ENCODE measurements at places on chromosomes 5 and 9. TPM values are rescaled to one million over a fixed set of nuclear protein-coding genes. Genes with fewer than 3 reads are reported as not detected.
A peak's percentile ranks its signal among the peaks of the same experiment; 100 is the strongest.

TAF1L gene
- total RNA-seq: 0.07 TPM

DNA sequence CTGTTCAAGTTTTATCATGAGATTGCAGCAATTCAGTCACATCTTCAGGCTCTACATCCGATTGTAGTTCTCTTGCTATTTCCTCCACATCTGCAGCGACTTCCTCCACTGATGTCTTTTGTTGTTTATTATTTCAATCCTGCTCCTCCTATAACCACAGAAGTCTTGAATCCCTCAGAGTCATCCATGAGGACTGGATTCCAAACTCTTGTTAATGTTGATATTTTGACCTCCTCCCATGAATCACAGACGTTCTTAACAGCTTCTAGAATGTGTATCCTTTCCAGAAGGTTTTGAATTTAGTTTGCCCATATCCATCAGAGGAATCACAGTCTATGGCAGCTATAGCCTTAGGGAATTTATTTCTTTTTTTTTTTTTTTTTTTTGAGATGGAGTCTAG, 3.6 kb downstream of the FBXO38 start:
- no peak for DNase-seq
- no peak overlapping the region for H3K27ac ChIP-seq
- no peaks in the 10 kb centered on the region for H3K27me3 ChIP-seq
- 0 out of 2 replicates have a peak, but pooled peaks cover 12% of the 10 kb centered on the region for H3K36me3 ChIP-seq

- no peaks in the 10 kb centered on the region for H3K27me3 ChIP-seq
- H3K4me3 ChIP-seq: no peak overlapping the region
- H3K27ac ChIP-seq: peak overlapping the region; percentile 57
- H3K4me1 ChIP-seq: peaks cover 36% of the 10 kb centered on the region
- no peak for DNase-seq
- H3K36me3 ChIP-seq: peaks cover 3% of the 10 kb centered on the region
Observed at GRCh38 chr9:124709292-124709690, 61.8 kb downstream of the NR6A1 start.

DNA sequence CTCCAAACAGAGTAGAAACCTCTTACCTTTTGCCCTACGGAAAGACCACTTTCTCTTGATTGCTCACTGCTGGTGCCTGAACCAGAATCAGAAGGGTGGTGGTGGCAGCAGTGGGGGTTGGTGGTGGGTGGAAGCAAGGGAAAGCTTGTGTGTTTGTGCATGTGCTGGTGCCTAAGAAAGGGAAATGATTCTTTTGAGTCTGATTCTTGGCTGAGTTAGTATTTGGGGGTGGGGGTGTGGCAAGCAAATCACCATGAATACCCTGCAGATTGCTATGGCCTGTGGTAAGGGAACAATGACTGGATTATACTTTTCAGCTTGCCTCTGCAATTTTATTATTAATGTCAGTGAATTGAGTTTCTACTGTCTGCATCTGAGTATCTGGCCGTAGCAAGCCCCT, 106.6 kb downstream of the ARHGAP26 start:
- DNase-seq: no peak
- H3K36me3 ChIP-seq: no peaks in the 10 kb centered on the region
- no peaks in the 10 kb centered on the region for H3K27me3 ChIP-seq
- no peak overlapping the region for H3K27ac ChIP-seq
- H3K4me3 ChIP-seq: no peak overlapping the region

DNA sequence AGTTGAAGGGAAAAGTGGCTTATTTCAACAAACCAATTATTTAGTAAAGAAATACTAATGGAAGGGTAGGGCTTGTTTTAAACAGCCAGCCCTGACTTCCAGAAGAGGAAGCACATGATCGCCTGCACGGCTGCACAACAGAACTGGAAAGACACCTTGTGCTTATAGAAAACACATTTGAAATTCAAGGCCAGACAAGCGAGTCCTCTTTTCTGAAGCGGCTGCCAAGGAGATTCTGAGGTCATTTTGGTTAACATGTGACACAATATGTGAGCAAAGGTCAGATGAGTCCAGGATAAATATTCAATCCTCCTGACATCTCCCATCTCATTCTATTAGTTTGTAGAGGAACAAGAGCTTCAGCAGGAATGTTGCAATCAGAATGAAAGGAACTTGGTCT, 461.4 kb upstream of the ST8SIA4 start:
- no peak overlapping the region for H3K27ac ChIP-seq
- H3K36me3 ChIP-seq: no peaks in the 10 kb centered on the region
- H3K4me1 ChIP-seq: no peaks in the 10 kb centered on the region
- H3K27me3 ChIP-seq: no peaks in the 10 kb centered on the region

DNA sequence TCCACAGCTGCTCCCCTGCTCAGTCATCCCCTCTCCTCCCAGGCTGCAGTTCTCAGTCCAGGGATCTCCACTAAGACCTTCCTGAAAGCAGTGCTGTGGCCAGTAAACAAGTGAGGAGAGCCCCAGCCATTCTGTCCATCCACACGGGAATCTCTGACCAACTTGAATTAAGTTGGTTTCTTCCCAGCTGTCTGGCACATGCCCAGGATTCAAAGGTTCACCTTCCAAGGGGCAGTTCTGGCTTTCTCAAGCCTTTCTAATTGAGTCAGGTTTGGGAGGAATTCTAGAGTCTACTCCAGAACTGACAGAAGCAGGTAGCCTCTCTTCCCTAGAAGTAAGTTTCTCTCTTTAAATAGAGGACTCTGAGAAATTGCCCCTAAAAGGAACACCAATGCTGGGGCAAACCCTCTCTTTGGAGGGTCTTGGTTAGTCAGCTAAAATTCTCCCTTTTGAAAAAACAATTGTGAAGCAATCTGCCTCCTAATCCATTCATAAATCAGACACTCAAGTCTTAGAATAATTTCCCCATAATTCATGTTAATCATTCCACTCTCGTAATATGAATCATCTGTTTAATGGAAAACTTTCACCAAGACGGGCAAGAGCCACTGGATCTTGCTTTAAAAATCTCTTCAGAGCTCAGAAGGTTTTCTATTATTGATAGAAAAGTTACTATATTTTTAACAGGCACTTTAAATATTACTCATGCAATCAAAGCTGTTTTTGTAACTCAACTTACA, 133.8 kb downstream of the SPOCK1 start:
- H3K36me3 ChIP-seq: no peaks in the 10 kb centered on the region
- H3K27me3 ChIP-seq: no peaks in the 10 kb centered on the region
- no peak for DNase-seq
- no peak overlapping the region for H3K27ac ChIP-seq

DNA sequence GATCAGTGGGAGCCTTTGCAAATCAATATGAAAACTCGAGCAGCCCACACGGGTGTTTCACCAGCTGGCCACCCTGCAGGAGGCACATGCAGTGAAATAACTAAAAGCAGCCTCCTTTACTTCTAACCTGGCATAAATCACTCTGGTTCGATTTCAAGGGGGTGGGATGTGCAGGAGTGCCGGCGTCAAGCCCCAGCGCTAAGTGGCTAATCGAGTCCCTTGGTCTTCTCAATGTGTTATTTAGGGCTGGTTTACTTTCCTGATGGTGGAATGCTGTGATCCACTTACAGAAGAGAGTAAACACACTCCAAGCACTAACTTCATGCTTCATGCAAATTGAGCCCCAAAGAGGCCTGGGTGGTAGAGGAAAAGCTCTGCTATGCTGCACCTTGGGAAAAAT, 109.4 kb downstream of the TMEM174 start:
- no peak overlapping the region for H3K4me3 ChIP-seq
- no peak for DNase-seq
- H3K4me1 ChIP-seq: peaks cover 29% of the 10 kb centered on the region
- H3K36me3 ChIP-seq: no peaks in the 10 kb centered on the region
- H3K27ac ChIP-seq: no peak overlapping the region
- H3K27me3 ChIP-seq: no peaks in the 10 kb centered on the region
